Globus pallidus (tissue), 1 donor: ENCODE measurements at places on chromosomes 4 and X.

DNA sequence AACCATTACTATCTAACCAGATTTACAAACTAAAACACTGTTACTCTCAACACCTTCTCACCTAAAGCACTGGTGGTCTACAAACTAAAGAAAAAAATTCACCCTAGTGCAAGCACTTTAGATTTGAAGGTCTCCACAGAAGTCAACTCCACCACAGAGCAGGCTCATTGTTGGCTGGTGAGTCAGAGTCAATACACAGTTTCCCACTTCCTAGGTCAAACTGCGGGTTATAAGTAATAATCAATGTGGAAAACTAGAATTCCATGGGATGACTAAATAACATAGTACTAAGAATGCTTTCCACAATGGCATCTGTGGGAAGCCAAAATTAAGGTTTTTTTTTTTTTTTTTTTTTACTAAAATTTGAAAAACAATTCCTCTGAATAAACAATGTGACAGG, 191.8 kb downstream of the PDGFC start:
- DNase-seq = no peak

DNA sequence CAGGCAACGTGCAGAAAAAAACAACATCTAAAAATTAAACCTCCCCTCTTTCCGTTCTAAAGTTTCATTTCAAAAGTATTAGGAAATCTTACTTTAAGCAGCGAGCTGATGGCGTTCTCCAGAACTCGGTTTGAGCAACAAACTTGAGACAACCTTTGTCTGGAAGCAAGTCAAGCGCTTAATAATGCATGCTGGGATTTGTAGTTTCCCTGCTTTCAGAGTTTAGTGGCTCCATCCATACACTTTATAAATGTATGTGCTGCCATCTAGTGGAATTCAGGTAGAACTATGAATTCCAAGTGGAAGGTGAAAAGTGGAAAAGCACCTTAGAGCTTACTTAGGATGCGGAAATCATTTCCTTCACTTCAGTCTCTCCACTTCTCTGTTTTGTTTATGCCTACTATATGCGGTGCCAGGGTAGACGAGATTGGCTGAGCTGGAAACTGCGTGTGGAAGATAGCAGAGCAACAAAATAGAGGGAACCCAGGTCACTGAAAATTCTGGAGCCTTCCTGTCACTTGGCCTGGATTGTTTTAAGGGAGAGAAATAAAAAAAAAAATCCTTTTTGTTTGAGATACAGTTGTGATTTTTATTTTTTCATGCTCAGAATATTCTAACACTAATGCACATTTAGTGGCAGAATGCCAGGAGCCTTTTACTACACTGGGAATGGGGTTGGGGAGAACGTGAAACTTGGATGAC, at the start of gene BDH2:
Gene BDH2, minus strand, starts transcription at position 144 of the 702 bp plus-strand sequence. CDS start 3,580 bp downstream, outside the sequence.
- DNase-seq = peak; percentile 91

DNA sequence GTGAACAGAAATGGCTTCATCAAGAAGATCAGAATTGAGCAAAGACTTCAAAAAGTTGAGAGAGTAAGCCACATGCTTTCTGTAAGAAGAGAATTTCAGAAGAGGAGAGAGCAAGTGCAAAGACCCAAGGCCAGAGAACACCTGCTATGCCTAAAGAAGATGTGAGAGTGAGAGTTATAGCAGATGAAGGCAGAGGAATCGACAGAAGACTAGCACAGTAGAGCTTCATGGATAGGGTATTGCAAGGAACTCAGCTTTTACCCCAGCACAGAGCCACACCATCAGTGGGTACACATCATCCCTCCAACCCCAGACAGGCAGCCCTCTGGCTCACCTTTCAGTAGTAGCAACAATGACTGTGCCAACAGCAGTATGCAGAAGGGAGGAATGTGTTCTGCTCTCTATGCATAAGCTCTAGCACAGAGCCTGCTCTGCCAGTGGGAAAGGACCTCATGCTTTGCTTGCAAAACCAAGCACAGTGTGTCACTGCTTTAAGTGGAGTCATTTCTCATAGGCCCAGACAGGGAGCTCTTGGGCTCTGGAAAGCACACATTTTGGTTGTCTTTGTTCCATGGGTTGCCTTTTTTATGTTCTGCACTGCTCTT, 318.6 kb downstream of the NAF1 start:
- DNase-seq = no peak

DNA sequence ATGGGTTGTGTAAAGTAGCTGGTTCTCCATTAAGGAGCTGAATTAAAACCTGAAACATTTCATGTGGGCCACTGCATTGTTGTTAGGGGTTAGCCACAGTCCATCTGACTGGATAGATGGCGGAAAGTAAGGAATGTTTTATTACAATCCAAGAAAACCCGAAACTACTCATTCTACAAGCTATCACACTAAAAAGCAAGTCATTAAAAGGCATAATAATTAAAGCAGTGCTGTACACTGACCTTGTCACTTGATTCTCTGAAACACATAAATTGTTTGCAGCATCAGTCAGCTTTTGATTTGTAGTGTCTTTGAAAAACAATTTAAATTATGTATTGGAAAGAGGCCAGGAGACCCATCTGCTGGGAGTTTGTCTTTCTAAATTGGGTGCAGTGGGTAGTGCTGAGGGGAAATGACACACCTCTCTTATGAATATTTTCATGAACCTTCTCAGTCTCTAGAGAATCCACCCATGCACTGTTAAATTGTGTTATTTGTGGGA, 75.7 kb upstream of the ANK2 start:
- no peak for DNase-seq

DNA sequence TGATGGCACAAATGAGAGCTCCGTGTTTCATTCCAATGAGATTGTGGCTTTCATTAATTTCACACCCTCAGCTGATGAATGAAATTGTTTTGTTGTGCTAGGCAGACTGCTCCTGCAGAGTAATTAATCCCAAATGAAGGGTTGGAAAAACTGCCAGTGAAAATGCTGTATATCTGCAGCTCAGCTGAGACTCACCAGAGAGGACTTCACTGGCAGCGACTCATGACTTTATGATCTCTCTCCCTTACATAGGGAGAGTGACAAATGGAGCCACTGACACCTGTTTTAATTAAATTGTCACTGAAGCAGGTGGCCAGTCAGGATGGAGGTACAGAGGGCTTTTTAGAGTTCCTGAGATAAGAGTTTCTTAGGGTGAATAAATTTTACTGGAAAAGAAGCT, 24.8 kb downstream of the GRXCR1 start:
- no peak for DNase-seq

DNA sequence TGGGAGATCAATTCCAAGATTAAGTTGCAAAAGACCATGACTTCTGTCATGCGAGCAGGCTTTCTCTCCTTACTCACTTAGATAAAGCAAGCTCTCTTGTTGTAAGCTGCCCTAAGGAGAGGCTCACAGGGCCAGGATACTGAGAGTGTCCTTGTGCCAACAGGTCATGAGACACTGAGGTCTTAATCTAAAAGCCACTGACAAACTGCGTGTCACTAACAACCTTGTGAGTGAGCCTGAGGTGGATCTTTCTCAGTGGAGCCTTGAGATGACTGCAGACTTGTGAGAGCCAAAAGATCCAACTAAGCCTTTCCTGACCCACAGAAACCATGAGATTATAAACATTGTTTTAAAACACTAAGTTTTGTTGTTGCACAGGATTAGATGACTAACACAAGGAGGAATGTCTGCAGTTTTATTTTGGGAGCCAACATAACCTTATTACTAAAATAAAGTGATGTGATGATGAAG, 170.5 kb downstream of the SLC39A8 start:
- no peak for DNase-seq

DNA sequence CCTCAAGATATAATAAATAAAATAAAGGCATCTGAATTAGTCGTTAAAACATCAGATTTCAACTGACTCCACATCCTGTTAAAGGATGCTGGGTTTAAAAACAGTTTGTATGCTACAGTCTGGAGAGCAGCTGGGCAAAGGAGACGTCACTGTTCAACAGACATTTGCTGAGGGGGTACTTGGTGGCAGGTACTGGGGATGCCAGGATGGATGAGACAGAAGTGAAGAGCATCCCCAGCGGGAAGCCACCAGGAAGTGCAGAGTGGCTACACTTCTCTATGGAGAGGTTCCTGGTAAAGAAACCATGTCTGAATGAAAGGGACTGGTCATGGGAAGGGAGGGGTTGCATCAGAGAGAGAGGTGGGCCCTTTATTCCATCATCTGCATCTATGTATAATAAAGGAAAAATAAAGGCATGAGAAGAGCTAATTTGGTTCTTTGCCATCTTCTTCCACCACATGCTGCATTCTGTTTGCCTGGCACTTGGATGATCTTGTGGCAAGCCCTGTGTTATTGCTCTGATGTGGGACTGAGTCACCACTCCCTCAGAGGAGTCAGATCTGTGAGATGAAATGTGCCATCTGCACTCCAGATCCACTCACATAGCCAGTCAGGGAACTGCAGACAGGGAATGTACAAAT, 145.0 kb downstream of the SOWAHB start:
- DNase-seq = no peak

GRCh38 chr4:96775501-96775900, 935.6 kb downstream of the PDHA2 start:
- DNase-seq = no peak

- DNase-seq = peak; percentile 4
These were observed 53.9 kb upstream of the HEPH start for GRCh38 chrX:66110112-66110511.

DNA sequence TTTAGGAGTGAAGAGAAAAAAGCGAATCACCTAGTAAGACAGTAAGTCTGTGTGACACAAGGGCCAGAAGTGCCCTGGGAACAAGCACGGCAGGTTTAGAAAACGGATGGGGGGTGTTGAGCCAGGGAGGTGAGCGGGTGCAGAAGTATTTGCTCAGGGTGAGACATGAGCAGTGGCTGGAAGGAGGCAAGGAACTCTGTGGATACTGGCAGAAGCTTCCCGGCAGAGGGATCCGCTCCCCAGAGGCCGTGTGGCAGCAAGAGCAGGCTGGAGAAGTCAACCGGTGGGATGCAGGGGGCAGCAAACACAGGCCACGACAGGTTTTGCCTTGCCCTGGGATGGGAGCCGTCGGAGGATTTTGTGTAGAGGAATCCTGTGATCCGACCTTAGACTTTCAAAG, 2.3 kb upstream of the UVSSA start:
- DNase-seq = no peak

DNA sequence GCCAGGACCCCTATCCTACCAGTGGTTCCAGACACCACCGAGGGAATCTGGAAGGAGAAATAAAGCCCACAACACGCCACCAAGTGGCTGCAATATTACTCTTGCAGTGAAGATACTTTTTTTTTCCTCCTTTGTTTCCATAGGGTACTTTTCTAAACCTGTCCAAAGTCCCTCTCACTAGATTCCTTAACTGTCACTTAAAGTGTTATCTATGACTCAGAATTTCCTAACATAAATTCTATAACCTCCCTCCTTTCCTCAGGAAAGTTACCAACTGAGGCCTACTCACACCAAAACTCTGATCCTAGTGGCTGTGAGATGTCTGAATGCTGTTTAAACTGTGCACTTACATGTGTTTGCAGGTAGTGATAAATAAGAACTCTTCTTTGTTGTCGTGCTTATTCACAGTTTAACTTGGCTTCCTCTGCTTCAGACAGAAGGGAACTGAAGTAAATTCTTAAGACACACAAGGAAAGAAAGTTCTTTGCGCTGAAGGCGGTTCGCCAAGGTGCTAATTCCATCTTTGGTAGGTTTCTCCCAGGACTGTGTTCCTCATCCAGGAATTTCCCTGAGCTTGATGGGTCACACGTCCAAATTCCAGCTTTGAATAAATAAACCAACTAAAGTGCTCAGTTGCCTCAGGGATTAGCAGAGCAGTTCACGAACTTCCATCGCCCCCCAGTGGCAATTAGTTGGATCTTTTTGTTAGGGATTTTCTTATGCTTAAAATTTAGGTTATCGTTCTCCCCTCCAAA, 10.7 kb upstream of the HCCS start:
- DNase-seq = peak; percentile 60

DNA sequence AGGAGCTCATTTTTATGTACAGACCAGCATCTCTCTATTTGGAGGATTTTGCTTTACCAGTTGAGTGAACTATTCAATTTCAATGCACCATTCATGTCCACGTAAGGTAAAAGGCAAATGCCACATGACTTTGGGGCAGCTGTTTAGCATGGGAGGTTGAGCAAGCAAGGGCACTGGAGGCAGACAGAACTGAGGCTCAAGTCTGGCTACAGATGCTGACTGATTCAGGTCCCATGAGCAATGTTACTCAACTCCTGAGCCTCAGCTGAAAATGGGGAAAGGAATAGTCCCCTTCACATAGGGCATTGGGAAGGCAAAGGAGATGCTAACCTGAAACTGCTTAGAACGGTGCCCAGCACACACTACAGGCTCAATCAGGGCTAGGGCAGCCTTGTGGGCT, 93.0 kb upstream of the MTM1 start:
- no peak for DNase-seq

DNA sequence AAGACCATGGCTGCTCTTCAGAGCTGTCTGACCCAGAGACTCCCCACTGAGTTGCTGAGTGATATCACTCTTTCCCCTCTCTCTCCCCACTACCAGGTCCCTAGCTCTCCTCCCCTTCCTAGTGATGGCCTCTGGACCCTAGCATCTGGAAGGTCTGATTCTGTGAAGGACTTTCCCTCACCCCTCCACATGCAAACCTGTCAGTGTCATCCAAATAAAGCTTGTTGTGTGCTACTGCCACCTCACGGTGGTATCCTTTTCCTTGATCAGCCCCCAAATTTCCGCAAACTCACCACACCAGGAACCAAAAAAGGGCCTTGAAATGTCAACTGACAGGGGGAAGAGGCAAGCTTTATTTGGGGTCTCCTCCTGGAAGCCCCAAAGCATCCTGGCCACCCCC, 500.2 kb downstream of the IDS start:
- no peak for DNase-seq

DNA sequence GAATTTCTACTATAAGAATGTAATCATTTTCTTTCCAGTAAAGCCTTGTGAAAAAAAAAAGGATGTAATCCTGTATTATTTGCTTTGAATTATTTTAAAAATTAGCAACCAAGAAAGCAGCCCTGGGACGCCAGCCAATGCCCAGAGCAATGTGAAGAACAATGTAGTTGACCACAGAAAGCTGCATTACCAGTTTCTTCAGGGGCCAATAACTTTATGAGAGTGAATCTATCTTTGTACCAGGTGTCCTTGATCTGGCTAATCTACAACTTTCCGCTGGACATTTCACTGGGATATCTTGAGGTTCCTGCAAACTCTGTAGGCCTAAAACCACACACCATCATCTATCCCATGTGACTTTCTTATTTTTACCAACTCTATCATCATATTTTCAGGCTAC, 7.6 kb upstream of the KLHL2 start:
- DNase-seq = no peak

DNA sequence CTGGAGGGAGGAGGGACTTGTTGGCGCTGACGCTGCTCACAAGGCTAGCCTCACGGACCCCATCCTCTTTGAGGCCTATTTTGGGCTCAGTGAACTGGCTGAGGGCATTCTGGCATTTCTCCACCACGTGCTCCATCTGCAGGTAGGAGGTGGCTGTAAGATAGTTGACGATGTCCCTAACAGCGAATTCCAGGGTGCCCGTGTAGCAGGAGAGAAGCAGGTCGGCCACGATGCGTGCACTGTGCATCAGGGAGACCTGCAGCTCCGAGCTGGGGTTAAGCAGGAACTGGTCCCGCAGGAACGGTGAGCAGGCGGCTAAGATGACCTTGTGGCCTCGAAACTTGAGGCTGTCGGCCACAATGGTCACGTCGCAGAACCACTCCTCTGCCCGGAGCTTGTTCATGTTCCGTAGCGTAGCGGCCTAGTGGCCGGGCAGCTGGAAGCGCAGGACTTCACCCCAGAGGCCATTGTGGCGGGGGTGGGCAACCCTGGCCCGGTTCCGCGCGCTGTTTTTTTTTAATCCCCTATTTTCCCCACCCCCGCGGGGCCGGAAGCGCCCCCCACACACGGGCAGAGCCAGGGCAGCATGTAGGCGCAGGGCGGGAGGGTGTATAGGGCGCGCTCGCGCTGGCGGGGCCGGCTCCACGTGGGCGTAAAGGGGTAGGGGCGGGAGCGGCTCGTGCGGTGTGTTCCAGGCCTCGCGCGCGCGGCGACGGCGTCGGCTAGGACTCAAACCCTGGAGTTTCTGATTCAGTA, 73.2 kb downstream of the UBE2K start:
- DNase-seq = no peak
